H9 (cell line): ENCODE measurements at places on chromosomes 7 and 10. TPM values are rescaled to one million over a fixed set of nuclear protein-coding genes. Genes with fewer than 3 reads are reported as not detected.

DNA sequence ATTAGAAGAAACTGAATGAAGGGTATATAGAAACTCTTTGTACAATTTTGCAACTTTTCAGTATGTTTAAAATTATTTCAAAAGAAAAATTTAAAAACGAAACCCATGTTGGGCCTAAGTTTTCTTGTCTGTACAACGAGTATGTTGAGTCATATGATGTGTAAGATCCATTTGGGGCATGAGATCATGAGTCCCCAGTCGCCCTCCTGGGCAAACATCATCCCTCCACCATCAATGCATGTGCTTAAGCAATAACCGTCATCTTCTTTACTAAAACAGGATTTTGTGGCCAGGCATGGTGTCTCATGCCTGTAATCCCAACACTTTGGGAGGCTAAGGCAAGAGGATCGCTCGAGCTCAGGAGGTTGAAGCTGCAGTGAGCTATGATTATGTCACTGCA is 54.2 kb upstream of the CDCA7L start:
- H3K36me3 ChIP-seq: no peaks in the 10 kb centered on the region
- H3K4me3 ChIP-seq: no peak overlapping the region
- no peaks in the 10 kb centered on the region for H3K27me3 ChIP-seq
- no peaks in the 10 kb centered on the region; the same call in 1 of the 2 replicates for H3K4me1 ChIP-seq

DNA sequence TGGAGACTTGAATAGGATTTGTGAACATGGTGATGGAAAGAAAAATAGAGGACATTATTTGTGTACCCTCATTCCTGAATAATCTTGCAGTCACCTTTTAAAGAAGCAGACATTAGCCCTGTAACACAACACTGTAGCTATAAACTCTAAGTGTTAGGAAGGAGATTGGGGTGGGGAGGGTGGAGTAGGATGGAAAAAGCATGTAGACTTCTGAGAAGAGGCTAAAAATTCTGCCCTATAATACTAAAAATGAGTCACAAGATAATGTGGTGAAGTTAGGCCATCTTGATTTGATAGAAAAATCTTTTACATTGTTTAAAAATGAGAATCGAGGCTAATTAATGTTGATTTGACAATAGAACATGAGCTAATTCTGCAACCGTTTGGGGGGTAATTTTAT is 128.8 kb downstream of the LCOR start:
- H3K27me3 ChIP-seq: no peaks in the 10 kb centered on the region
- no peaks in the 10 kb centered on the region for H3K4me1 ChIP-seq
- H3K27ac ChIP-seq: no peak overlapping the region
- DNase-seq: no peak
- no peak overlapping the region for H3K4me3 ChIP-seq

DNA sequence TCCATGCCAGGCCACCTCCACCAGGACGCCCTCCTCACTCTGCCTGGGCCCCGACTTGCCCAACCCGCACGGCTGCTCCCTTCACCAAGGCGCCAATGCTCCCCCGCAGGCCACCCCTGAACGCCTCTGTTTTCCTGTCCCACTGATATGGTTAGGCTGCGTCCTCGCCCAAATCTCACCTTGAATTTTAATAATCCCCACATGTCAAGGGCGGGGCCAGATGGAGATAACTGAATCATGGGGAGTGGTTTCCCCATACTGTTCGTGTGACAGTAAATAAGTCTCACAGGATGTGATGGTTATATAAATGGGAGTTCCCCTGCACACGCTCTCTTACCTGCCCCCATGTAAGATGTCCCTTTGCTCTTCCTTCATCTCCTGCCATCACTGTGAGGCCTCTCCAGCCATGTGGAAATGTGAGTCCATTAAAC is 29.8 kb downstream of the RSU1 start:
- no peaks in the 10 kb centered on the region for H3K27me3 ChIP-seq
- H3K36me3 ChIP-seq: 0 out of 3 replicates have a peak, but pooled peaks cover 4% of the 10 kb centered on the region
- no peak for DNase-seq
- H3K4me1 ChIP-seq: no peaks in the 10 kb centered on the region
- H3K4me3 ChIP-seq: no peak overlapping the region

RBP3 gene
- total RNA-seq: not detected in 2 replicates

- H3K36me3 ChIP-seq: no peaks in the 10 kb centered on the region
- no peaks in the 10 kb centered on the region for H3K4me1 ChIP-seq
- no peaks in the 10 kb centered on the region for H3K27me3 ChIP-seq
- no peak for DNase-seq
- no peak overlapping the region for H3K27ac ChIP-seq
- no peak overlapping the region for H3K4me3 ChIP-seq
These were observed 8.1 kb upstream of the PDSS1 start for GRCh38 chr10:26689399-26689798.

DNA sequence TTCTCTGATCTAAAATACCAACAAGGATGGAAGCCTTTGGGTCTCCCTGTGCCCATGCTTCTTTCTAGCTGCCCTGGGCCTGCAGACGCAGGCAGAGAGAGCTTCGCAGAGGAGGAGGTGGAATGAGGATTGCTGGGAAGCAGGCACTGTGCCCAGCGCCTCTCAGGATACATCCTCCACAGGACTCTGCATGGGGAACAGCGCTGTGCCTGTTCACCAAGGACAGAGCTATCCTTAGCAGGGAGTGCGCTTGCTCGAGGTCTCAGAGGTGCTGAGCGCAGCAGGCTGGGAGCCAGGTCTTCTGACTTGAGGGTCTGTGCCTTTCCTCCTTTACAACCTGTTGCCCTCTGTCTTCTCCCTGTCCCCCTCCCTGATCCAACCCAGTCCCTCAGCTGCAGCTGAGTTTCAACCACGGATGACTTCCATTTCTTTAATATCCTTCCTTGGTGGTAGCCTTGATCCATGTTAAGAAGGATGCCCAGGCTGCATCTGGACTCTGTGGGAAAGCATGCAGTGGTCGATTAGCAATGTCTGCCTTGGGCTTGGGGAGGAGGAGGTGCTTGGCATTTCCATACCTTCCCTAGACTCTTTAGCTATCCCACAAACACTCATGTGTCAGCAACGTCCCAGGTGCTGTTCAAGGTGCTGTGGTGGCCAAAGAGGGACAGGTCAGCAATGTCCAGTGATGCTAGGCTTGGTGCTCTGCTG is 219.6 kb upstream of the GPR26 start:
- no peaks in the 10 kb centered on the region for H3K36me3 ChIP-seq
- no peak overlapping the region for H3K27ac ChIP-seq
- DNase-seq: no peak
- no peaks in the 10 kb centered on the region for H3K27me3 ChIP-seq
- no peaks in the 10 kb centered on the region for H3K4me1 ChIP-seq

TUBAL3 gene
- not detected in 2 replicates for total RNA-seq

GRCh38 chr10:74078037-74078436 is 72.6 kb downstream of the AP3M1 start:
- peaks cover 63% of the 10 kb centered on the region for H3K36me3 ChIP-seq
- peak overlapping the region; percentile 17 for H3K27ac ChIP-seq
- peaks cover 9% of the 10 kb centered on the region for H3K4me1 ChIP-seq
- no peaks in the 10 kb centered on the region for H3K27me3 ChIP-seq
- no peak overlapping the region for H3K4me3 ChIP-seq

DNA sequence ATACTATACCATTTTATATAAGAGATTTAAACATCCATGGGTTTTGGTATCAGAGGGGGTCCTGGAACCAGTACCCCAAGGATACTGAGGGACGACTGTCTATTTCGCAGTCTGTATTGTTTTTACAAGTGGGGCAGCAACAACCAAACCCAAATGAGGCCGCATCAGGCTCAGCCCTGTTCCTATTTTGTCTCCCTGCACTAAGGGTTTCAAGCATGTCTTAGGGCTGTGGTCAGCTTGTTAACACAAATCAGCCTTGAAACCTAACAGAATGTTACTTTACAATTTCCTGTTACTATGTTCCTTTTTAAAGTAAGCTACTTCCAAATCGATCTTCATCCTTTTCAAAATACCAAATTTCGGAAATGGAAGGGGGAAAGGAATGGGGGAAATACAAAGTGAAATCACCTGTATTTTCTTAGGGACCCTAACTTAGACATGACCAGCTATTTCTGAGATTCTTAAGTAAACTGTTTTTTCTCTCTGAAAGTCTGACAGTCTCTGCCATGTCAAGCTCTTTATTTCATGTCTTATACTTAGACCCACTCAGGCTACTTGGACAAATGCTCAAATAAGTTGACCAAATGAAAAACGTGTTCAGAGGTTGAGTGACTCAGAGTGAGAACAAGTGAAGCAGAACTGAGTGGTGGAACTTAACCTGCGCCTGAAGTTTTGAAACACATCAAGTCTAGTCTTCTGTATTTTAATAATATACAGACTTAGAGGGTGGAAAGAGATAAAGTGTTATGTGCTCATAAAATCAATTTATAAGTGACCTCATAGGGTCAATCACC is 75.8 kb downstream of the C1GALT1 start:
- no peak for DNase-seq
- no peak overlapping the region for H3K27ac ChIP-seq
- H3K27me3 ChIP-seq: no peaks in the 10 kb centered on the region
- no peak overlapping the region for H3K4me3 ChIP-seq
- 0 out of 2 replicates have a peak, but pooled peaks cover 1% of the 10 kb centered on the region for H3K4me1 ChIP-seq

- no peak for DNase-seq
- no peak overlapping the region for H3K4me3 ChIP-seq
- H3K27me3 ChIP-seq: no peaks in the 10 kb centered on the region
- H3K36me3 ChIP-seq: no peaks in the 10 kb centered on the region
- H3K27ac ChIP-seq: no peak overlapping the region
These were observed 175.6 kb downstream of the PLXNA4 start for GRCh38 chr7:132400561-132401142.

- no peaks in the 10 kb centered on the region for H3K27me3 ChIP-seq
- peaks cover 9% of the 10 kb centered on the region; the same call in 1 of the 2 replicates for H3K4me1 ChIP-seq
- DNase-seq: no peak
- H3K4me3 ChIP-seq: peak overlapping the region; percentile 11; the same call in 1 of the 3 replicates
- no peaks in the 10 kb centered on the region; the same call in 2 of the 3 replicates for H3K36me3 ChIP-seq
These were observed 14.9 kb downstream of the ZC3HAV1 start for GRCh38 chr7:139094596-139094995.

CYP2C19 gene
- total RNA-seq: not detected in 2 replicates

- peaks cover 7% of the 10 kb centered on the region; the same call in 1 of the 2 replicates for H3K27me3 ChIP-seq
- H3K4me3 ChIP-seq: no peak overlapping the region; the same call in 2 of the 3 replicates
- peak; percentile 17 for DNase-seq
- no peaks in the 10 kb centered on the region for H3K4me1 ChIP-seq
- H3K36me3 ChIP-seq: no peaks in the 10 kb centered on the region
These were observed 3.6 kb upstream of the CDH23 start for GRCh38 chr10:71392791-71393781.

VIM gene
- total RNA-seq: 232 and 240 TPM in 2 replicates

DNA sequence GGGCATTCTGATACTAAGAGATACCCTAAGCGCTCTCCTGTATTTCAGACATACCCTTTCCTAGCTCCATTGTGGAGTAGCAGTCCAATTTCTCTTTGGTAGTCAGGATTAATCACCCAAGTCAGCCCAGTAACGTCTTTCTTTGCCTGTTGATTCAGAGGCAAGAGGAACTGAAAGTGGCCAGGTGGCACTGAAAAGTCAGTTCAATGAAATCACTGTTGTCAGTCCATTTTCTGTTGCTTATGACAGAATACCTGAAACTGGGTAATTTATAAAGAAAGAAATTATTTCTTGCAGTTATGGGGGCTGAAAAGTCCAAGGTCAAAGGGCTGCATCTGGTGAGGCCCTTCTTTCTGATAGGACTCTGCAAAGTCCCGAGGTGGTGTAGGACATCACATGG is 40.2 kb downstream of the ANKRD61 start:
- DNase-seq: no peak
- no peaks in the 10 kb centered on the region for H3K27me3 ChIP-seq
- no peak overlapping the region for H3K4me3 ChIP-seq
- no peak overlapping the region for H3K27ac ChIP-seq
- no peaks in the 10 kb centered on the region for H3K4me1 ChIP-seq
- H3K36me3 ChIP-seq: no peaks in the 10 kb centered on the region

DNA sequence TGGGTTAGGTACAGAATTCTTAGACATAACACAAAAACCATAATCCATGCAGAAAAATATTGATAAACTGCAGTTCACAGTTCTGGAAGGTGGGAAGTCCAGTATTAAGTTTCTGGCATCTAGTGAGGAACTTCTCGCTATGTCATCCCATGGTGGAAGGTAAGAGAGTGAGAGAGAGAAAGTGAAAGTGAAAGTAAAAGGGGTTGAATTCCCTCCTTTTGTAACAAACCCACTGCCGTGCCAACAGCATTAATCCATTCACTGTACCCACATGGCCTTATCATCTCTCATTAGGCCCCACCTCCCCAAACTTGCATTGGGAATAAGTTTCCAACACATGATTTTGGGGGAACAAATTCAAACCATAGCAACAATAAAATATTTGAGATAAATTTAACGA is 17.1 kb downstream of the ZNF485 start:
- peaks cover 8% of the 10 kb centered on the region for H3K36me3 ChIP-seq
- no peak overlapping the region for H3K27ac ChIP-seq
- H3K4me3 ChIP-seq: no peak overlapping the region
- H3K4me1 ChIP-seq: no peaks in the 10 kb centered on the region
- H3K27me3 ChIP-seq: no peaks in the 10 kb centered on the region

GRCh38 chr10:80319318-80319717 is 29.9 kb upstream of the MAT1A start:
- H3K4me3 ChIP-seq: no peak overlapping the region
- H3K27ac ChIP-seq: no peak overlapping the region
- H3K36me3 ChIP-seq: no peaks in the 10 kb centered on the region
- H3K4me1 ChIP-seq: no peaks in the 10 kb centered on the region
- DNase-seq: no peak
- H3K27me3 ChIP-seq: no peaks in the 10 kb centered on the region

DNA sequence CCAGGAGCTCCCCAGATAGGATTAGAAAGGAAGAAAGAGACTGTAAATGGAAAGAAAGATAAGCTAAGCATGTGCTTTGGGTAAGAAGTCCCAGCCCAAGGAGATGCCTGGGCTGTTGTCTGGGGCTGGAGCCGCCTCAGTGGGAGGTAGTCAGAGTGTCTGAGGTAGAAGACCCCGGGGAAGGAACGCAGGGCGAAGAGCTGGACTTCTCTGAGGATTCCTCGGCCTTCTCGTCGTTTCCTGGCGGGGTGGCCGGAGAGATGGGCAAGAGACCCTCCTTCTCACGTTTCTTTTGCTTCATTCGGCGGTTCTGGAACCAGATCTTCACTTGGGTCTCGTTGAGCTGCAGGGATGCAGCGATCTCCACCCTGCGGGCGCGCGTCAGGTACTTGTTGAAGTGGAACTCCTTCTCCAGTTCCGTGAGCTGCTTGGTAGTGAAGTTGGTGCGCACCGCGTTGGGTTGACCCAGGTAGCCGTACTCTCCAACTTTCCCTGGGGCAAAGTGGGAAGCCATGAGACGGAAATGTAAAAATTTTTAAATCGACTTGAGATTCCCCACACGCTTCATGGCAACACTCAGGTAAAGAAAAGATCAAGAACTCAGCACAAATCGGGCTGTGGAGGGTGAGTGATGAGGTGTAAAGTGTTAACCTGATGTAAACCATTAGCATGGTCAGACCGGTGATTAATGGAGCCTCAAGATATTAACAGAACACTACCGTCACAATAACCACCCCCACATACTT is 1.3 kb downstream of the HOXA1 start:
- peaks cover 90% of the 10 kb centered on the region for H3K27me3 ChIP-seq
- peak; percentile 38 for DNase-seq
- H3K4me3 ChIP-seq: peak overlapping the region; percentile 39; the same call in 1 of the 3 replicates
- no peak overlapping the region for H3K27ac ChIP-seq

DNA sequence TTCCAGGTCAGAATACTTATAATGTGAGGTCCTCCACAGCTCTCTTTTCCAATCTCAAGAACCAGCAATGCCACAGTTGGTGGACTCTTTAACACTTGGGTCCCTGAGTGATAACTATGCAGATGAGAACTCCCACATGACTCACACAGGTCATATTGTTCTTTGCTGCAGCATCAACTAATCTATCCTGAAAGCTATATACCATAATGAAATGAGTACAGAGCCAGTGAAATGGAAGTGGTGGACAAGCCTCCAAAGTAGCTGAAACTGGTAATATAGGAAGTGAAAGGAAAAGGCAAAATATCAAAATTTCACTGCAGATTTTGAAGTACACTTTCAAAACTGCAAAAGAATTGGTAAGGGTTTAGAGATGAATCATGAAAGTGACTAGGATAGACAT is 45.6 kb downstream of the SORCS1 start:
- H3K4me1 ChIP-seq: no peaks in the 10 kb centered on the region
- H3K27me3 ChIP-seq: no peaks in the 10 kb centered on the region
- no peaks in the 10 kb centered on the region for H3K36me3 ChIP-seq
- H3K27ac ChIP-seq: no peak overlapping the region
